ENCODE measurements at places on chromosomes 2 and 18.

GRCh38 chr2:191459158-191459557, 214.0 kb downstream of the MYO1B start:
- no peak for DNase-seq

DNA sequence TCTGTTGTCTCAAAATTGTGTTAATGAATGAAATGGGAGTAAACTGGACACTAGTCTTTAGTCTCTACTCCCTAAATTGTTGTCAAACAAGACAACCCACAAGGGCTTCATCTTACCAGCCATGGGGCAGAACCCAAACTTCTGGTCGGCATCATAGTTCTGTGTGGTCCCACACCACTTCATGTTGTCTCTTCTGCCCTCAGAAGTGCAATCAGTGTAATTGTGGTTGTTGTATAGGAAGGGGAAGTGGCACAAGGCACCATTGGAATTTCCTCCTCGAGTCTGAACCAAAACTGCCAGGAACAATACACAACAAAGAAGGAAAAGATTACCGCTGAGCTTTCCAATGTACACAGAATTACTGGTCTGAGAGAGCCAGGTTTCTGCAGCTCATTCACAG, 12.6 kb downstream of the FN1 start:
- no peak for DNase-seq

DNA sequence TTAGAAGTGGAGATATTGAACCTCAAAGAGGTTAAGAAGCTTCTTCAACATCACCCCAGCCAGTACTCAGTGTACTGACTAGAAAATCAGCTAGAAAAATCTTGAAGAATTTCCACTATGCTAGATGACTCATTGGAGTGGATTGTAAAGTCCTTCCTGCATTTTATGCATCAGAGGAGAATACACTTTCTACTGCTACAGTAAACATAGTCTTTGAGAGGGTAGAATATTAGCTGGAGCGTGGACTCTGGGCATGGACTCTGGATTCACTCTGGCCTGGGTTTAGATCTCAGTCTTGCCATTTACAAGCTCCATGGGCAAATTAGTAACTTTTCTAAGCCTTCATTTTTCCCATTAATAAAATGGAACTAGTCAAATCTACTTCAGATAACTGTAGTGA, 215.9 kb downstream of the IRS1 start:
- DNase-seq: peak; percentile 94

DNA sequence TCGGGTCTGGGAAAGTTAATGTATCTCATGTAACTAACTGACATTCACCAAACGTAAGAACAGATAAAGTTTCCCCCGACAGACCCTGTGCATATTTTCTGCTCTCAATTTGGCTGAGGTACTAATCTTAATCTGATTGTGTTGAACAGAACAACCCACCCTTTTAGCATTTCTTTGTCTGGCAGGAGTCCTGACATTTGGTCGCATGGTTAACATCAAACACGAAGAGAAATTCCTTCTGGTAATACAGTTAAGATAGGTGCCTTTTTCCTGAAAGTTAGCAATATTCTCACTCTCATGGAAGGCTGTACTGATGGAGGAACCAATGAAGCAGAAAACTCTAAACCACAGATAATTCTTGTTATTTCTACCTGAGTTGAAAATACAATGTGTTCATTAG, 520.8 kb downstream of the PARD3B start:
- no peak for DNase-seq

- DNase-seq: no peak
Measured at GRCh38 chr2:63755216-63755615, 86.5 kb upstream of the UGP2 start.

GRCh38 chr2:122034777-122035176, 279.3 kb downstream of the TSN start:
- no peak for DNase-seq

GRCh38 chr2:103823847-103824246, 1030.1 kb upstream of the POU3F3 start:
- peak; percentile 64 for DNase-seq

- DNase-seq: peak; percentile 89
Measured at GRCh38 chr2:108594132-108594981, 60.1 kb downstream of the LIMS1 start.

GRCh38 chr18:37662099-37662498, 96.5 kb upstream of the CELF4 start:
- DNase-seq: no peak

DNA sequence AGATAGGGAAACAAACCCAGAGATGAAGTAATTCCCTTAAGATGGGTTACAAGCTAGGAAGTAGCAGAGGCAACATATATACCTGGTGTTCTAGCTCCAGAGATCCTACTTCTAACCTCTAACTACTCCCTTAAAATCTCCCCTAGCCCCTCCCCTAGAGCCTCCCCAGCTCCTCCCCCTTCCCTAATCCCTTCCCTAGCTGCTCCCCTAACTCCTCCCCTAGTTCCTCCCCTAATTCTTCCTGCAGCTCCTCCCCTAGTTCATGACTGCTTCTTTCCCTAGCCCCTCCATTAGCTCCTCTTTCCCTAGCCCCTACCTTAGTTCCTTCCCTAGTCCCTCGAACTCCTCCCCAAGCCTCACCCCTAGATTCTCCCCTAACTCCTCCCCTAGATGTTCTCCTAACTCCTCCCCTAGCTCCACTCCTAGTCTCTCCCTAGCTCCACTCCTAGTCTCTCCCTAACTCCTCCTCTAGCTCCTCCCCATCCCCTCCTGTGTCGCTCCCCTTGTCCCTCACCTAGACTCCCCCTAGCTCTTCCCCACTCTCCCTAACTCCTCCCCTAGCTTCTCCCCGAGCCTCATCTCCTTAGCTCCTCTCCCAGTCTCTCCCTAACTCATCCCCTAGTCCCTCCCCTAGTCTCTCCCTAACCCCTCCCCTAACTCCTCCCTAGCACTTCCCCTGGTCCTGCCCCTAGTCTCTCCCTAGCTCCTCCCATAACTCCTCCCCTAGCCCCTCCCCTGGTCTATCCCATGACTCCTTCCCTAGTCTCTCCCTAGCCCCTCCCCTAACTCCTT, 108.9 kb downstream of the CD226 start:
- peak; percentile 61 for DNase-seq

GRCh38 chr2:240249423-240250149, 109.1 kb upstream of the OTOS start:
- no peak for DNase-seq

GRCh38 chr2:195697681-195698220, 40.7 kb downstream of the SLC39A10 start:
- no peak for DNase-seq

GRCh38 chr2:228245601-228246000, 64.1 kb upstream of the SPHKAP start:
- DNase-seq: no peak

- no peak for DNase-seq
Measured at GRCh38 chr2:176641436-176641835, 372.2 kb downstream of the MTX2 start.

DNA sequence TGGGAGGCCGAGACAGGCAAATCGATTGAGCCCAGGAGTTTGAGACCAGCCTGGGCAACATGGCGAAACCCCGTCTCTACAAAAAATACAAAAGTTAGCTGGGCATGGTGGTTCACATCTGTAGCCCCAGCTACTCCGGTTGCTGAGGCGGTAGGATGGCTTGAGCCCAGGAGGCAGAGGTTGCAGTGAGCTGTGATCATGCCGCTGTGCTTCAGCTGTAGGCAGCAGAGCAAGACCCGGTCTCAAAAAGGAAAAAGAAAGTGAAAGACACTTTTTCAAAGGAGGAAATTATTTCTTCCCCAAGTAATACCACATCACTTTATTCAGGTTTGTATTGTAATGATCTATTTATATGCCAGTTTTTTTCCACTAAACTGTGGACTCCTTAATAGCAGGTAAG, 35.7 kb upstream of the TAF4B start:
- DNase-seq: no peak

GRCh38 chr2:137252934-137253333, 487.6 kb downstream of the THSD7B start:
- peak; percentile 81 for DNase-seq

- DNase-seq: no peak
Measured at GRCh38 chr18:9848170-9848879, 37.4 kb upstream of the TXNDC2 start.

DNA sequence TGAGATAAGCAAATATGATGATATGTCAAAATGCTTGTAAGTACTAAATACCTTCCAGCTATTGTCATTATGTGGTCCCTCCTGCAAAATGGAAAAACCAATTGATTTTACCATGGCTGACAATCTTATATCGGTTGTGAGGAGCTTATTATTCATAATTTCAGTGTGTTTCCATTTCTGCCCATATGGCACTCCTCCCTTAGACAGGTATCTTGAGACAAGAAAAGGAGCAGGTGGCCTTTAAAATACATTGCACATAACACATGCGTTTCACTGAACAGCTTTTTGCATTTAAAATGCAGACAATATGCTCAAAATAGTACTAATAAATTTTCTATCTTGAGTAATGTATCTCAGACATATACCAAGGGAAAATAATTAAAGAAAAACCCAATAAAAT, 60.2 kb upstream of the SH3RF3 start:
- DNase-seq: no peak

DNA sequence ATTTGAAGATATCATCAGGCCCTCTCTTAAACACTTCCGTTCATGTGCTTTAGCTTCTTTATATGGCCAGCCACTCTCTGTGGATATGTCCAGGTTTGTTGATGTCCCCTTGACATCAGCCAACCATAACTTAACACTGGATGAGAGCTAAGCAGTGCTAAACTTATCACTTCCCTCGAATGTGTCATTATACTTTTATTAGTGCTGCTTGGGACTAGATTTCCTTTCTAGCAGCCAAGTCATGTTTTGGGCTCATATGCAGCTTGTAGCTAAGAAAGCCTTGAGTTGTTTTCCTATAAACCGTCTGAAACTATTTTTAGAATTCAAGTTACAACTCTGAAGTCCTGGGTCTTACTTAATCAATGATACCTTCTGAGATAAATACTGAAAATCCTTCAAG, 144.8 kb upstream of the TNP1 start:
- DNase-seq: no peak

GRCh38 chr2:240419271-240419670, 16.2 kb upstream of the GPC1 start:
- no peak for DNase-seq

- DNase-seq: peak; percentile 55
Measured at GRCh38 chr2:44956843-44957242, 15.3 kb downstream of the SIX3 start.

GRCh38 chr2:22912398-22912797, 472.6 kb upstream of the KLHL29 start:
- no peak for DNase-seq

GRCh38 chr2:110153416-110153815, 37.8 kb upstream of the MALL start:
- DNase-seq: no peak

DNA sequence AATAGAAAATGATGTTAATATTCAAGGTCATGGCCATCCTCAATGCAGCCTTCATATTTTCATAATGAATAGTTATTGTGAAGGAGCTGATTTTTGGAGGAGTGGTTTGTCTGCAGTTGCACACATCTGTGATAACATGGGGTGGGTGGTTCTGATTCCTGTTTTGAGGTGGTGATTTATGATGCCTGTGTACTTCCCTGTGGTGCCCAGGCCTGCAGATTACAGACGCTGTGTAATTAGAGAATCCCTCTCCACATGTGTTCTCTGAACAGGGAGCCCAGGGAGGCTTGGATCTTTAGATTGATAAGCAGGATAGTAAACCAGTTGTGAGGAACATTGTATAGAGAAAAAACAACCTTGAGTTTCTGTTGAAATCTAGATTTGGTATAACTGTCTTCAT, 117.5 kb downstream of the AGAP1 start:
- no peak for DNase-seq

DNA sequence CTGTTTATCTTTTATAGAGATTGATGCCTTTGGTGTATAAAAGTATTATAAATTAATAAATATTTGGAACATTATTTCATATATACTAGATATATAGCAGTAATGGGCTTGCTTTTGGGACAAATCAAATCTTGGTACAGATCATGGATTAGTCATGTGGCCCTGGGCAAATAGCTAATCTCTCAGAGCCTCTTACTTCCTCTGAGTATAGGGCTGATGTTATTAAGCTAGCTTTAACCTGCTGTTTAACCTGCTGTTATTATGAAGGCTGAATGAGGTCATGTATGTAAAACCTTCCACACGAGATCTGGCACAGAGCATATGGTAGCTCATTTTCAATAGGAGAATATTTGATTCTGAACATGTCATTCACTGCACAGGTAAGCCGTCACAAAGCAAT, 5.7 kb downstream of the ITGB6 start:
- DNase-seq: peak; percentile 83

DNA sequence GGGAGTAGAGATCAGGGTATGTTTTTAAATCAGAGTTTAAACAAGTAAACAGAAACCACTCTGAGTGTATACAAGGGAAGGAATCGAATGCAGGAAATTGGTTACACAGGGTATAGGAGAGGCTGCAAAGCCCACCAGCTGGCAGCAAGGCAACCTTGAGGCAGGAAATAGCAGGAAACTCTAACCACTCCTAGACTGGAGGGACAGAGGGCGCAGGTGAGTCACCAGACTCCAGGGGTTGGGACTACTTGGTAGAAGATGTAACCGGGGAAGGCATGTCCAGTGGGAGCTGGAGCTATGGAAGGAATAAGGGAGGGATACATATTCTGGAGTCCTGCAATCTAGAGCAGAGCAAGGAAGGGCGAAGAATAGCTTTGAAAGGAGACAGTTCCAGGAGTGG, 152.3 kb downstream of the MEIS1 start:
- DNase-seq: peak; percentile 60

GRCh38 chr2:42340045-42340937, 20.7 kb downstream of the COX7A2L start:
- DNase-seq: no peak

DNA sequence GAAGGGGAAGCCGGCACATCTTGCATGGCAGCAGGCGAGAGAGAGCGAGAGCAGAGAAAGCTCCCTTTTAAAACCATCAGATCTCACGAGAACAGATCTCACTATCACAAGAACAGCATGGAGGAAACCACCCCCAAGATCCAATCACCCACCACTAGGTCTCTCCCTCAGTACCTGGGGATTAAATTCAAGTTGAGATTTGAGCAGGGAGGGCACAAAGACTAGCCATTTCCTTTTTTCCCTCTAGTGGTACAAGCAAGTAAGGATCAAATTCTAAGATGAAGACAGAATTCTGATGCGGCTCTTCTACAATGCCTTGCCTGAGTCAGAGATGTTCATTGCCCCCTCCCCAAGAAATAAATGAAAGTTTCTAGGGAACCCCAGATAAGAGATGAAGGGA, 45.6 kb upstream of the ANKRD44 start:
- DNase-seq: peak; percentile 33

DNA sequence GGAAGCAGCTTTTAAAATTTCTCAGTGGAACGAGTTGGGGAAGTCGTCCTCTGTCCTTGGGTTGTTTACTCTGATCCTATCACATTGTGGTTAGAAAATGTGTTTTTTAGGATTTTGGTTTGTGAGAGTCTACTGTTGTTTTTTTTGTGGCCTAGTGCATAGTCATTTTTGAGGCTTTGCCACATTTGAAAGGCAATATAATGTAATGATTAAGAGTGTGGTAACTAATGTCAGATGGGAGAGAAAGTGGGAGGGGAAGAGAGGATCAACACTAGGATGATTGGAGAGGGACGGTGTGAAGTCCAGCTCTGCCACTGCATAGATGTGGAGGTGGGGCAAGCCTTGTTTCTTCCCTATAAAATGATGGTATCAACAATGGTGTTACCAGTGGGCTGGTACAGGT, 8.5 kb downstream of the SP140L start:
- DNase-seq: peak; percentile 12
